ENCODE measurements at places on chromosomes 5 and 9. TPM values are rescaled to one million over a fixed set of nuclear protein-coding genes. Genes with fewer than 3 reads are reported as not detected.
A peak's percentile ranks its signal among the peaks of the same experiment; 100 is the strongest.

- H3K27ac ChIP-seq: no peak overlapping the region
- no peaks in the 10 kb centered on the region for H3K27me3 ChIP-seq
- H3K36me3 ChIP-seq: no peaks in the 10 kb centered on the region
These were observed 1339.3 kb upstream of the C9orf72 start for GRCh38 chr9:28912621-28913020.

DNA sequence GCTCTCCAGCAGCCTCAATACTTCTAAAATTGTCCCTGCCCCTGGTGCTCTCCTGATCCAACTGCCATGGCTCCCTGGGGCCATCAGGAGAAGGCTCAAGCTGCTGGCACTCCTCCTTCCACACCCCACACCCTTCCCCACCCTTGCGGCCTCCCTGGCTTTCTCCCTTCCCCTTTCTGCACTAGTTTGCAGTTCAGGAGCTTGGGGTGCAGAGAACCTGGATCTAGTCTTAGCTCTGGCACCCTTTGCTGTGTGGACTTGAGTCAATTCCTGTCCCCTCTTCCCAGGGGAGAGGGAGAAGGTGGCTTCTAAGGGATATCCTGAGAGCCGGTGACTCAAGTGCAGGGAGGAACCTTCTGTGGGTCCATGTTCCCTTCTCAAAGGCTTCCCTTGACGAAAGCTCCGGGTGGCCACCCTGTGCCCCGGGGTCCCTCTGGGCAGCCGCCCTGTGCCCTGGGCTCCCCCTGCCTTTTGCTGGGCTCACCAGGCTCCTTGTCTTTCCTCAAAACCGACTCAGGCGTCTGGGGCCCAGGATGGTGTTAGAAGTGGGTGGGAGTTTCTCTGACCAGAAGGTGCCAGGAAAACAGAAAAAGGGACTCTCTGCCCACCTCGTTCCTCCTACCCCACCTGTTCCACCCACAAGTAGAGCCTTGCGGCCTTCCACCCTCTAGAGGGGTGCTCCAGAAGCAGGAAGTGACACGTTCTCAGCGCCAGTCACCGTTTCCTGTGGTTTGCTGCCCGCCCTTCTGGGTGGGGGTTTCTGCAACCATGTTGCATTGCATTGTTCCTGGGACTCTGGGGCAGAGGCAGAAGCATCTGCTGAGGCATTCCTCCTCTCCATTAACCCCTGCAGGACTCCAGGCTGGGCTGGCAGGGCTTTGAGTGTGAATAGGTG, 15.0 kb downstream of the GLIPR2 start:
- no peak overlapping the region for H3K4me3 ChIP-seq
- H3K27ac ChIP-seq: no peak overlapping the region
- no peak for DNase-seq
- no peaks in the 10 kb centered on the region for H3K4me1 ChIP-seq

- peak within 1 kb of the TSS; percentile 86 for H3K4me3 ChIP-seq
- H3K27ac ChIP-seq: no peak within 1 kb of the TSS
- peaks cover 11% of the 10 kb centered on the region for H3K4me1 ChIP-seq
- H3K27me3 ChIP-seq: no peaks in the 10 kb centered on the region
- no peaks in the 10 kb centered on the region for H3K36me3 ChIP-seq
- peak; percentile 89 for DNase-seq
These were observed at the start of gene FAM221B for GRCh38 chr9:35828716-35829083. Gene FAM221B, minus strand, starts transcription at chr9:35828732. Its CDS starts 2,571 bp downstream, at chr9:35826161.

DNA sequence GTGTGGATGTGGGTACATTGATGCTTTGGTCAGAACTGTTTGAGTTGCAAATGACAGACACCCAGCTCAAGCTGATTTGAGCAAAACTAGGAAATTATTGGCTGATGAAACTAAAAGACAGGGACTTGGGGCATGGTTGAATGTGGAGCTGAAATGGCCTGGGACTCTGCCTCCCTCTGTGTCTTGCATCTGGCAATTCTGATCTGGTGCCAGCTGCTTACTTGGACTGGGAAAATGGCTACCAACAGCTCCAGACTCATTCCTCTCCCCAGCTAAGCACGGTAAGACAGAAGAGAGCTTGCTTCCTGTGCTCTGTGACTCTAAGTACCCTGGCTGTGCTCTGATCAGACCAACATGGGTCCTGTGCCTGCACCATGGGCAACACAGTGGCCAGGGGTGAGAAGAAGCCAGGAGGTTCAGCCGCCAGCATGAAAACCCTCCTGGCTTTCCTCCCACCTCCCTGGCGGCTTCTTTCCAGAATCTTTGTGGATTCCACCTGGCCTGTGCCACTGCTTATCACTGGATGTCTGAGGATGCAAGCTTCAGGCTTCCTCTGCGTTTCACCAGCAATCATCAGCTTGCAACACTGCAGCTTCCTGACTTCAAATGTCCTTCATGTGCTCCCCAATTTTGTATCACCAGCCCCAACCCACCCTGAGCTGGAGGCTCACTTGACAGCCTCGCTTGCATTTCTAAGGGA, 44.1 kb downstream of the C5orf15 start:
- H3K4me1 ChIP-seq: no peaks in the 10 kb centered on the region
- H3K27ac ChIP-seq: no peak overlapping the region
- no peak overlapping the region for H3K4me3 ChIP-seq
- DNase-seq: no peak
- no peaks in the 10 kb centered on the region for H3K27me3 ChIP-seq

- no peak for DNase-seq
- H3K27ac ChIP-seq: no peak overlapping the region
- no peak overlapping the region for H3K4me3 ChIP-seq
- H3K36me3 ChIP-seq: no peaks in the 10 kb centered on the region
- H3K27me3 ChIP-seq: no peaks in the 10 kb centered on the region
These were observed 52.3 kb upstream of the RPL26L1 start for GRCh38 chr5:172906888-172907287.

GRCh38 chr5:137071526-137071925, 427.6 kb downstream of the SPOCK1 start:
- no peak overlapping the region for H3K27ac ChIP-seq
- no peaks in the 10 kb centered on the region for H3K27me3 ChIP-seq
- no peak for DNase-seq
- H3K4me1 ChIP-seq: no peaks in the 10 kb centered on the region

SLC1A1 gene
- total RNA-seq: 12.5 TPM

- H3K4me1 ChIP-seq: no peaks in the 10 kb centered on the region
- no peaks in the 10 kb centered on the region for H3K36me3 ChIP-seq
- no peak overlapping the region for H3K27ac ChIP-seq
- no peaks in the 10 kb centered on the region for H3K27me3 ChIP-seq
- H3K4me3 ChIP-seq: no peak overlapping the region
- DNase-seq: no peak
These were observed 12.1 kb downstream of the PROP1 start for GRCh38 chr5:177983763-177984583.

DNA sequence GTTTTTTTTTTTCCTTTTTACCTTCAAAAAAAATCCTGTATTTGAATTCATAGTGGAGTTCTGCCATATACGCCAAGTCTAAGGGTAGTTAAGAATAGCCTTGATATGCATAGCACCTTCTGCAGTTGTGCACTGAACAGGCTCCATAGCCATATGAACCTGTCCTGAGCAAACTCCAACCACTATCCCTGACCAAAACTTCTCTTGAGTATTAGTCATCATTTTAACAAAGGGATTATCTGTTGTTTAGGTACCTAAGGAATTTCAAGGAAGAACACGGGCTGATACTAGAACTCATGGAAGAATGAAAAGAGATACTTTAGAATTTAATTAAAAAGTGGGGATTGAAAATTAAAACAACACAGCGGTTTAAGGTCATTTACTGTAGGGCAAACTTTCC, 1.9 kb upstream of the FBXO38 start:
- H3K27ac ChIP-seq: no peak overlapping the region
- peaks cover 15% of the 10 kb centered on the region for H3K4me1 ChIP-seq
- DNase-seq: no peak
- H3K4me3 ChIP-seq: no peak overlapping the region
- H3K27me3 ChIP-seq: no peaks in the 10 kb centered on the region

DNA sequence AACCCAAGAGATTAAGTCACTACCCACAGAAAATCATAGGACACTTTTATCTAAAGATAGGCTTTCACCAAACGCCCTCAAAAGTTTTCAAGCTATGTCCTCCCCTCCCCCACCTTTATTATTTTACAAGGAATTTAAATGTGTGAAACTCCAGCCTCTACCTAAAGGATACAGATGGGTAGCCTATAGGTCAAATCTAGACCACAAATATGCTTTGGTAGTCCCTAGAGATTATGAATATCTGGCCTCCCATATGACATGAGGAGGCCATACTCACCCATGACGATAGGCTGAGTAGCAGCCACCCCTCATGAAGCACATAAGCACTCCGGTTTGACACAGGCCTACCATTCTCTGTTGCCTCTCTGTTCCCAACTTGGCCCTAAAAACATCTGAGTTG, 11.9 kb downstream of the SIL1 start:
- no peak overlapping the region for H3K27ac ChIP-seq
- peaks cover 10% of the 10 kb centered on the region for H3K4me1 ChIP-seq
- H3K36me3 ChIP-seq: no peaks in the 10 kb centered on the region
- no peaks in the 10 kb centered on the region for H3K27me3 ChIP-seq
- DNase-seq: no peak

DNA sequence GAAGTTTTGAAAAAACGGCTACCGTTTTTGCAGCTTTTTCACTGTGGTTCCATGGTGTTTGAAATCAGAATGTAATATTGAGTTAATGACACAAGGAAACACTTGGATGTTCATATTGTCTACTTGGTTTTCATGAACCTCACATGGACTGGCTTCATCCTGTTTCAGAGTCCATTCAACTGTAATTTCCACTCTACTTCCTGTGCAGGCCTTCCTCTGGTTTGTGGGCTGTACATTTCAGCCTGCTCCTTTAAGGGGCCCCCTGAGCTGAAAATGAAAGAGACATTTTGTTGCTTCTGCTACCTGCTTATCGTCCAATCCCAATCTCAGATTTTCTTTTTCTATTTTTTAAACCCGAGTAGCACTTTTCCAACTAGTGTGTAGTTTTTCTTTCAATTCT, 41.8 kb upstream of the CDKN2B start:
- H3K36me3 ChIP-seq: no peaks in the 10 kb centered on the region
- H3K27me3 ChIP-seq: no peaks in the 10 kb centered on the region
- H3K4me1 ChIP-seq: peaks cover 8% of the 10 kb centered on the region
- no peak for DNase-seq
- no peak overlapping the region for H3K4me3 ChIP-seq

FAM200C gene
- 25.3 TPM for total RNA-seq

DPM2 gene
- 20.5 TPM for total RNA-seq

DNA sequence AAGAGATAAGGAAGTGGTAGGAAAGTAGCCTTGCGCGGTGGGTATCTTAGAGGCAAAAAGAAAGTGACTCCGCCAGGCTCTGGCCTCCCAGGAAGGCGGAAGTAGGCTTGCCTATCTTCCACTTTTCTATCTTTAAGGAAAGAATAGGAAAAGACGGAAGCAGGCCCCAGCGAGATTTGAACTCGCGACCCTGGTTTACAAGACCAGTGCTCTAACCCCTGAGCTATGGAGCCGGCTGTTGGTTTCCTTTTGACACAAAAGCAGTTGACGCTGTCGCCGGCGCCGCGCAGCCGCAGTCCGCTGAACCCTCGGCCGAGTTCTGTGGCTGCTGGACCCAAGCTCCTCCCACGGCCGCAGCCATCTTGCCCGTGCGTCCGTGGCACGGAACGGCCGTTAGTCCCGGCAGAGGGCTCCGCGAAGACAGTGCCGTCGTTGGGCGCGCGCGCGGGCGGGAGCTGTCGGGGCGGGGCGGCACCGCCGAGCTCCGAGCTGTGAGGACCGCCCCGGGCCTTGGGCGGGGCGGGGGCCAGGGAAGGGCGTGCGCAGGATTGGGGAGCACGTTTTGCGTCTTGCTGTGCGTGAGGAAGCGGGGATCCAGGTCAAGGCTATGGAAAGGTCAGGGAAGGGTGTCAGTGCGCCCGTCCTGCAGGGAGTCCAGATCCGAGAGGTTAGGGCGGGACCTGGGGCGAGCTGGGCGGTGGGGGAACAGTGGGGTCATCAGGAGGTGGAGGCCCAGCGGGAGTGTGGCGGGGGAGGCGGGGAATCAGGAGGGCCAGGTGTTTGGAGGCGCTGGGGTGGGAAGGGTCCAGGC, 13.3 kb downstream of the TRIM7 start:
- DNase-seq: peak; percentile 97
- peaks cover 45% of the 10 kb centered on the region for H3K27me3 ChIP-seq
- no peak overlapping the region for H3K27ac ChIP-seq
- no peaks in the 10 kb centered on the region for H3K36me3 ChIP-seq
- peaks cover 2% of the 10 kb centered on the region for H3K4me1 ChIP-seq

IFNA21 gene
- not detected for total RNA-seq

BHMT2 gene
- total RNA-seq: not detected

ISL1 gene
- not detected for total RNA-seq

- H3K4me3 ChIP-seq: no peak overlapping the region
- DNase-seq: no peak
- no peaks in the 10 kb centered on the region for H3K36me3 ChIP-seq
- H3K27me3 ChIP-seq: no peaks in the 10 kb centered on the region
- peaks cover 14% of the 10 kb centered on the region for H3K4me1 ChIP-seq
- H3K27ac ChIP-seq: no peak overlapping the region
These were observed 171.2 kb upstream of the S1PR3 start for GRCh38 chr9:88820055-88820454.

PCDHGB5 gene
- total RNA-seq: 2.0 TPM

DNA sequence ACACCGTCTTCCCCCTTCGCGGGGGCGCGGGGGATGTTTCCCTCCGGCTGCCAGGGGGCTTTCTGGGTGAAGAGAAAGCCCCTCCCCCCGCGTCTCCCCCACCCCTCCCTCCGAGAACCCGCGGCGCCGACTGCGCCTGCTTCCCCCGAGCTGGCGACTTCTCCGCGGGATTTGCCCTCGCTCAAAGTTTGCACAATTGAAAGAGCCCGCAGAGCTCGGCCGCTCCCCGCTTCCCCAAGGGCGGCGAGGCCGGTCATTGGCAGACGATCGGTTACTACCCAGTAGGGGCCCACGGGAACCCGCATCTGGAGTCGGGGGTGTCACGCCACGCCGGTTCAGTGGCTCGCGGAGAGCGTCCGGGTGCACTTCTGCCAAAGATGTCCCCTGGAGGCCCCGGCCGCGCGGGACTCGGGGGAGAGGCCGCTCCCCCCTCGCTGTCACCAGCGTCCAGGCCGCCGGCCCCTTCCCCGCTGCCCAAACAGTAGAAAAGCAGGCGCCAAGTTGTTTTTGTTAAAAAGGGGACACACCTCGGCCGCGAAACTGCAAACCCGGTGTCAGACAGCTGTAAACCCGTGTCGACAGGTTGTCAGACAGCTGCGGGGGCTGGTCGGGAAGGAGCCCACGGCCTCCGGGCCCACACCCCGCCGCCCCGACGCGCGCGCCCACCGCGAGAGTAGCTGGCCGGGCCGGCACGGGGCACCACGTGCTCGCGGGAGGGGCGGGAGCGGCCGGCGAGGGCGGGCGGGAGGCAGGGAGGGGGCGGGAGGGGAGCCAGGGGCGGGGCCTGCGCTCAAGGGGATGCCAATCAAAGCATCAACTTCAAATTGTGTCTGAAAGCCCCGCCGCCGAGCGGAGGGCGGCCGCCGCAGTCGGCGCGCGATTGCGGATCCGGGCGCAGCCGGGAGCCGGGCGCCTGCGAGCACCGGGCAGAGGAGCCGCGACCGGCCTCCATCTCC, at the start of gene IRX1:
Gene IRX1, plus strand, starts transcription at position 827 of the 956 bp plus-strand sequence. CDS start 274 bp downstream, outside the sequence.
- DNase-seq: peak; percentile 88
- no peak within 1 kb of the TSS for H3K27ac ChIP-seq
- H3K27me3 ChIP-seq: peaks cover 100% of the 10 kb centered on the region
- peaks cover 55% of the 10 kb centered on the region for H3K4me1 ChIP-seq

FAM151B gene
- 3.9 TPM for total RNA-seq
